ENCODE measurements at places on chromosomes 3 and 15. TPM values are rescaled to one million over a fixed set of nuclear protein-coding genes. Genes with fewer than 3 reads are reported as not detected.

TMEM40 gene
- not detected for total RNA-seq

ROBO2 gene
- total RNA-seq, result 3.0 TPM

DNA sequence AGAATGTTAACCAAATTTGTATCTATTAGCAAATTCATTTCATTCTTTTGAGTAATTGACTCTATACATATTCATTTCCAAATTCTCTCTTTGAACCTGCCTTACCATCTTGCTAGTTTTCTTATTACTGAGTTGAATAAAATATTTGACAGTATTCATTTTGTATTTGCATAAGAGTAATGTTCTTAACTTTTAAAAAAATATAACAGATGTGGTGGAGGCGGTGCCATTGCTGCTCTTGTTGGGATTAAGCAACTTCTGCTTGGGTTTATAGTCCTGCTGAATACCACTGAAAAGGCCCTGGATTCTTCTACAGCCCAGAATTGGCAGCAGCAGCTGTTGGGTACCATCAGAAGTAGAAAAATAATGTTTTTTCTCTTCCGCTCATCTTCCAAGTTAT lies 148.9 kb upstream of the PEX5L start:
- DNase-seq, result no peak

- DNase-seq, result no peak
These were observed 96.4 kb downstream of the TMEM212 start for GRCh38 chr3:171939578-171939977.

CHST13 gene
- 2.3 TPM for total RNA-seq

ATG7 gene
- total RNA-seq, result 40.5 TPM

Data from body of pancreas (tissue), 4 donors.